ENCODE measurements at places on chromosomes 1 and 21. TPM values are rescaled to one million over a fixed set of nuclear protein-coding genes. Genes with fewer than 3 reads are reported as not detected.

Gene HPDL
- total RNA-seq, result 1.1 TPM

Gene CFHR3
- total RNA-seq, result not detected

Gene TRIM67
- 1.3 TPM for total RNA-seq

Gene CYB5RL
- 3.8 TPM for total RNA-seq

Gene CALML6
- total RNA-seq, result not detected

Gene GPR37L1
- not detected for total RNA-seq

Gene PLA2G2D
- total RNA-seq, result not detected

Gene TAS1R3
- total RNA-seq, result not detected

Gene EFNA3
- total RNA-seq, result 9.1 TPM

Gene FBXO2
- total RNA-seq, result 3.9 TPM

Gene SMIM1
- 29.9 TPM for total RNA-seq

Gene THBS3
- total RNA-seq, result 20.5 TPM

Gene SYT2
- total RNA-seq, result not detected

Gene KCNE2
- total RNA-seq, result not detected

Gene ADORA3
- total RNA-seq, result not detected

Gene BNIPL
- not detected for total RNA-seq

Gene BMP8B
- 5.7 TPM for total RNA-seq

- peak; percentile 74 for DNase-seq
Observed at GRCh38 chr21:41167348-41168342, at the start of gene BACE2. Gene BACE2, plus strand, starts transcription at chr21:41168160. Its CDS starts 104 bp downstream, at chr21:41168264.

GRCh38 chr1:176183618-176184017 is 23.5 kb downstream of the COP1 start:
- DNase-seq, result no peak

- no peak for DNase-seq
Observed at GRCh38 chr1:210347112-210347511, 18.4 kb downstream of the HHAT start.

DNA sequence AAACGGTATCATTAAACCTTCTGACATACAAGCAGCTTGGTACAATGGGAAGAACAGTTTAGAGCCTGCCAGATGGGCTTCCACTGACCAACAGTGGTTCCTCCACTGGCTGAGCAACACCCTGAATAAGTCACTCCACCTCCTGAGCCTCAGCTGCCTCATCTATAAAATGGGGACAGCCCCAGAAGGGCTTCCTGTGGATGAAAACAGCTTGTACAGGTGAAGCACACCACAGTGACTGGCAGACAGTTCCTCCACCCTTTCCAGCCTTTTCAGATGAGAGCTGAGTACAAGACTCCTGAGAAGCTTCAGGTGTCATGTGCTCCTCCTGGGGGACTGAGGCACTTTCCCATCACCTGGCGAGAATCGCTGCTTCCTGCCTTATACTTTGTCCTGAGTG is 2.1 kb downstream of the CAPZB start:
- DNase-seq, result no peak

DNA sequence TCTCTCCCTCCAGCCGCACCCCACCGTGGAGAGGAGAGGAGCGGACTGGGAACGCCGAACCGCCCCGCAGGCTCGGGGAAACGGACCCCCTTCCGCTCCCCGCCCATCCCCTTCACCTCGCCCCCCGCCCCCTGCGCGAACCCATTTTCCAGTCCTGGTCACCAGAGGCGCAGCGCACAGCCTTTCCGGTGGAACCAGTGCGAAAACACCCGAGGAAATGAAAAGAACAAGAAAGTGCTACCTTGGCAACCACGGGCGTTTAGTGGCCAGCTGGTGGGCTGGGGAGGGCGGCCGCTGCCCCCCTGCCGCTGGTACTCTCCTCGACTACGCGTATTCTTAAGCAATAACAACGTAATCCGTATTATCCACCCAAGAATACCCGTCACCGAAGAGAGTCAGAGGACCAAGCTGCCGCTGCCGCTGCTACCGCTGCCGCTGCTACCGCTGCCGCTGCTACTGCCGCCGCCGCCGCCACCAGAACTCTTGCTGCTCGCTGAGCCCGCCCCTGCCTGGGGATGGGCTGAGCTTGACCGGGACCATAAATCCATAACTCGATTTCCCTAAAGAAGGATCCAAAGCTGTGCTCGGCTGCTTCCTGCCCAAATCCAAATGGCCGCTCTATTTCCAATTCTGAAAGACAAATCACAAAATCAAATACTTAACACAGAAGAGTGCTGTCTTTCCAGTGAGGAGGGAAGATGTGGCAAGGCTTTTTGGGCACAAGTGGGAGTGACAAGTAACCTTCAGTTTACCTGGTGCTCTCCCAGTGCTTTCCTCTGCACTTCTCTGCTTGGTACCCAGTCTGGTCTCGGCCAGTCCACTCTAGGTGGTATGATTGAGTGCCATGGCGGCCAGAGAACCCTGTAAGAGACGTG is 125.2 kb upstream of the DPYD start:
- no peak for DNase-seq

GRCh38 chr1:87866416-87866815 is 537.7 kb downstream of the LMO4 start:
- DNase-seq, result no peak

DNA sequence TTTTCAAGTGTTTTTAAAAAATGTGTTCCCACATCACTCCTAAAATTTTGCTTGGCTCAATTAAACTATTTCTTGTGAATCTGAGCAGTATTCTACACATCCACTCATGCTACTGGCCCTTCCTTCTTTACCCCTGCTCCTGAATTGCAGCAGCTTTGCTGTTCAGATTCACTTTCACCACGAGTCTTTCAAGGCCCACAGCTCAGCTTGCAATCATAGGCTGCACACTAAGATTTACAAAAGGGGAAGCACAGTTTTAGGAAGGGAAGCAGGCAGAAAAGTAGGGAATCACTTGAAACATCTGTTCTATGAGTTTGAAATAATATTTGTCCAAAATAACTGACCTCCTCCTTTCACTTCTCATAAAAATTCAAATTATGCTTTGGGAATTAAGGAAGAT is 70.9 kb upstream of the EDEM3 start:
- no peak for DNase-seq

DNA sequence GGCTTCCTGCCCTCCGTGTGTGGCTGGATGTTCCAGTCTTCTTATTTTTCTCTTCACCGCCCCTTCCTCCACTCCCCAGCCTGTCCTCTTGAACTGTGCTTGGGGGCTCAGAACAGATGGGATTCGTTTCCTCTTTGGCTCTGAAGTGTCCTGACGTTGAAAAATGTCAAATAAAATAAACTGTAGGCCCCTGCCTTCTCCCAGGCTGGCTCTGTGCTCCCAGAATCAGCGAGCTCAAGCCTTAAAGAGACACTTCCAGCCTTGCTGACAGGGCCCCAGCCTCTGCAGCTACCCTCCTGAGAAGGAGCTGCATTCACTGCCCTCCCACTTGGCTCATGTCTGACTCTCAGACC is 104.2 kb upstream of the IPO9 start:
- DNase-seq, result no peak

- DNase-seq, result no peak
Observed at GRCh38 chr21:41152147-41152546, 15.8 kb upstream of the BACE2 start.

DNA sequence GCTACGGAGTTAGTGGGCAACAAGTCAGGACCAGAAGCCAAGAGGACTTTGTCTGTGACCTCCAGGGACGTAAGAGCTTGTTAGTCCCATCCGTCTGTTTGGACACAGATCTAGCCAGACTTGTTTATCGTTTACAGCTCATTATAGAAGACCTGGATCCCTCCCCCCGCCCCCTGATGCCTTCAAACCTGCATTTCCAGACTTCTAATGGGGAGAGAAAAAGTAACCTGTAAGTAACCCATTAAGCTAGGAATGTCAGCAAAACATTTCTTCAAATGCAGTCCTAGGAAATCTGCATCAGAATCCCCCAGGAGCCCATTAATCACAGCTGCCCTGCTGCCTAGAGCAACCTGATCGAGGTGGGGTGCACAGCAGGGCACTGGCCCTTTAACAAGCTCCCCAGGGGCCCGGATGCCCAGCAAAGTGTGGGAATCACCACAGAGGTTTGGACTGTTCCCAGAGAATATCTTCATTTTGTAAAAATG is 1.4 kb upstream of the MAD2L2 start:
- no peak for DNase-seq

DNA sequence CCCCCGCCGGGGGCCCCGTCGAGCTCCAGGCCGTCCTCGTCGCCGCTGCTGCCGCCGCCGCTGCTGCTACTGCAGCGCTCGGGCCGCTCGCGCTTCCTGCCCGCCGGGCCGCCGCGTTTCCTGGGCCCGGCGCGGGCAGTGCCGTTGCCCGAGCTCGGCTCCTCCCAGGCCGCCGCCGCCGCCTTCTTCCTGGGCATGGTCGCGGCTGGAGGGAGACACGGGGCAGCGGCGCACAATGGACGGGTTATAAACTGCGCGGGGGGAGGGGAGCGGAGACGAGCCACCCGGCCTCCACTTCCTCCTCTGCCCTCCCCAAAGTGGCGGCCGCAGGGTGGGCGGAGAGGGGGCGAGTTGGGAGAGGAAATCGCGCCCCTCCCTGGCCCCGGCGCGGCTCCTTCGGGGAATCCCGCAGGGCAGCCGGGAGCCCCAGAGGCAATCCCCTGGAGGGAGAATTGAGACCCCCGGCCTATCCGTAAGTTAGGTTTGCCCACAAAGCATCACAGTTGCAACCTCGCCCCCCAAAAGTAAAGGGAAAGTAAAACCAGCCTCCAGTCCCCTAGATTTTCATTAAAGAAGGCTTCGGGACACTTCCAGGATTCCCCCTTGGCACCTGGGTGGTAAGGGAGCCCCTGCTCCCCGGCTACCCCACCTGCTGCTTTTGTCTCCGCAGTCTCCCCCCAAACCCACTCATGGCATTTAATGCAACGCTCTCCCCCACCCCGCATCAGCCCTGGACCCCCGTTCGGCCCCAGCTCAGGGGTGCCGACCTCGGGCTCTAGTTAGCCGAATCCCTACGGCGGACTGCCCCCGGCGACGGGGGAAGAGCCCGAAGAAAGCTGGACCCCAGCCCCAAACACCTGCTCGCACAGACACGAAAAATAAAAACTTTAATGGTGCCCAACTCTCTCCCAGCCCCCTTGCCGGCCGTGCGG is 893 bp downstream of the RCC2 start:
- peak; percentile 78 for DNase-seq

DNA sequence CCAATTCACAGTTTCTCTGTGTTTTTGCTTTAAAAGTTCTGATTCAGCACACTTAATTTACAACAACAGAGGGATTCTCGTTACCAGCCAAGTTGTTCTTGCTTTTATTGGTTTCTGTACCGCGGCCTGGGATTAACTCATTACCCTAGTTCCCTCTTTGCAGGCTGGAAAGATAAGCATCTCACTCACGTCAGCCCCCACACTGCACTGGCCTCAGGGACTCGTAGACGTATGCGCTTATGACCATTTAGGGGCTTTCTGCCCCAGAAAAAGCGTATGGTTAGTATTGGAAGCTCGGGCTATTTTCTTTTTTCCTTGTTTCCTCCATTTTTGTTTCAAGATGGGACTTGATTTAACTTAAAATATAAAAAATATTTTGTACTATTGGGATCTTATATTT is 76.0 kb downstream of the POFUT2 start:
- DNase-seq, result no peak

- DNase-seq, result no peak
Observed at GRCh38 chr1:110188035-110188618, 22.0 kb upstream of the KCNC4 start.

DNA sequence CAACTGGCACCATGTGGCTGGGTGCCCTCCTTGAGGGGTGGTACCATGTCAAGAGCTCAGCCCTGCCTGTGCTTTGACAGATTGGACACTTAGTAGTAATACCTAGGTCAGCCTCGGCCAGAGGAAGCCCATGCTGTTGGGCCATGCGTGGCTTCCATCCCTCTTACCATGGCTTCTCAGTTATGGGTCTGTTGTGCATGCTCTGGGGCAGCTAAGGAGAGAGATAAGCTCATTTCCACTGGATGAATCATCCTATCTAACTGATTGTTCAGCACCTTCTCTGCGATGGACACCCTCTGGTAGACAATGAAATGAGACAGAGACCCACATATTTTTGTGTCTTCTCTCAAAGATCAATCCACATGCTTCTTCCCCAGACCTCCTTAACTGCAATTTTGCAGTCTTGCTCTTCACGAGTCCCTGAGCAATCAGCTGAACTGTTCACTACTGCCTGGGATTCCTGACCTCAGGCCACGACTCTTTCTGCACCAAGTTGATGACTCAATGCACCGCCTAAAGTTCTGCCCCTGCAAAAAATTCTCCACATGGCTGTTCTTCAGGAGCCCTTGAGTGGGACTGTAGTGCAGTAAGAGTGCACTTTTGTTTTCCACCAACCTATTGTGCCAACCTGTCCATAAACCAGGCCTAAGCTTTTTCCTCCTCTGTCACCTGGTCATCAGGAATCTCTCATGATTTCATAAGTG is 6.9 kb upstream of the TRIM62 start:
- DNase-seq, result no peak

GRCh38 chr1:227092069-227092468 is 152.0 kb downstream of the COQ8A start:
- DNase-seq, result no peak

DNA sequence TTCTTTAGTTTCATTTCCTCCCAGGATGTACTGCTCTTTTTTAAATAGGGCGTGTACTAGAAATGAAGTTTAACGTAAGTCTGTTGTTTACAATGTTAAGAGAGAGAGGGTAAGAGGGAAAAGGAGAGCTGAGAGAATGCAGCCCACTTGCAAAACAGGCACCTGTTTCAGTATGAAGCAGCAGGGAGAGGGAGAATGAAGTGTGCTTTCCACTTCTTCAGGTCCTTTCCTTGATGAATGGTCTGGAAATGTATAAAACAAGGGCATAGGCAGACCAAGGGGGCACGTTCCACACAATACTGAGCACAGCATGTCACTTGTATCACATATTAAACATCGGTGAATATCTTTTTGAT is 2.0 kb downstream of the KCNA3 start:
- no peak for DNase-seq

DNA sequence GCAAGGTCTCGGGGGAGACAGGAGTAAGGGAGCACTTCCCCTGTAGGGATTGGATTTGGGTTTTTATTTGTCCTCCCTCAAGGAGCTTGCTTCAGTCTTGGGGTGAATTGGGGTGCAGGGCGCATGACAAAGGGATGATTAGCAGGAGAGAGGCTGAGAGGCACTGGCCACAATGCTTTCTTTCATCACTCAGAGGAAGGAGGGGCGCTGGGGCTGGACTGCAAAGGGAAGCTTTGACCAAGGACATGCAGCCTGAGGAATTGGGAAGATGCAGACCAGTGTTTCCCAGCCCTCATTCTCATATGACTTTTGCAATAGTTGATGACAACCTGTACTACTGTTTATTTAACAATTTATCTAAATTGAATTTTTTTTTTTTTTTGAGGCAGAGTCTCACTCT is 34.1 kb upstream of the PDPN start:
- no peak for DNase-seq

- DNase-seq, result no peak
Observed at GRCh38 chr1:10867914-10868598, 71.6 kb upstream of the CASZ1 start.

GRCh38 chr1:169059421-169059820 is 47.1 kb upstream of the ATP1B1 start:
- no peak for DNase-seq

GRCh38 chr1:177354247-177354646 is 183.5 kb downstream of the BRINP2 start:
- DNase-seq, result no peak

- DNase-seq, result no peak
Observed at GRCh38 chr1:232597721-232598120, 32.2 kb downstream of the SIPA1L2 start.

All from Caki2 (cell line).